Gastrocnemius medialis (tissue), 4 donors: ENCODE measurements at places on chromosomes 11 and 22.

DNA sequence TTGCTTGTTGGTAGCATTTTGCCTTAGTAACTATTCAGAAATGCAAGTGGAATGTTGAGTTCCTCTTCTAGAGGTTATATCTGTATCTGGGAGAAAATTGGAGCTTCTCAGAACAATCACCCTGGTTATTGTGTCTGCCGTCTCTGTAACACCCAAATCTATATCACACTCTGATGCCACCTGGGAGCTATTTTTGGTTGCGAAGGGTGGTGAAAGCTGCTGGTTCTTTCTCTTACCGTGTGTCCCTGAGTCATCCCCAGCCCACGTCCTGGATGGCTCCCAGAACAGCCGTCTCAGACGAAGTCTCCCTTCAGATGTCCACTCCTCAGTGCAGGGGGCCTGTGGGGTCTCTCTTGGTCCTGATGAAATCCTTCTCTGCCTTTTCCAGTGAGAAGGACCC, 83.5 kb downstream of the C22orf31 start:
- DNase-seq: peak; percentile 80

DNA sequence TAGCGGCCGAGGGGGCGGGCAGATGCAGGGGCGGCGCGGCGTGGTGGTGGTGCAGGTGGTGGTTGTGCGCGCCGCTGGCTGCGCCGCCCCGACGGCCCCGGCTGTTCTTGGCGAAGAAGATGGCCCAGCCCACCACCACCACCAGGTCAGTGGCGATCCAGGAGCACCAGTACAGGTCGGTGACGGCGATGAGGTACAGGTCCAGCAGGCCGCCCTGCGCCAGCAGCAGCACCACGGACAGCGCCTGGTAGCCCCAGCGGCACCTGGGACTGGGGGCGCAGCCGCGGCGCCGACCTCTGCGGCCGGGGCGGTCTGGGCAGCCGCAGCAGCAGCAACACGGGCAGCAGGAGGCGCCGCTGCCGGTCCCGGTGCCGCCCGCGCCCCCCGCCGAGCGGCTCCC, 879 bp downstream of the TMEM121B start:
- DNase-seq: peak; percentile 41

DNA sequence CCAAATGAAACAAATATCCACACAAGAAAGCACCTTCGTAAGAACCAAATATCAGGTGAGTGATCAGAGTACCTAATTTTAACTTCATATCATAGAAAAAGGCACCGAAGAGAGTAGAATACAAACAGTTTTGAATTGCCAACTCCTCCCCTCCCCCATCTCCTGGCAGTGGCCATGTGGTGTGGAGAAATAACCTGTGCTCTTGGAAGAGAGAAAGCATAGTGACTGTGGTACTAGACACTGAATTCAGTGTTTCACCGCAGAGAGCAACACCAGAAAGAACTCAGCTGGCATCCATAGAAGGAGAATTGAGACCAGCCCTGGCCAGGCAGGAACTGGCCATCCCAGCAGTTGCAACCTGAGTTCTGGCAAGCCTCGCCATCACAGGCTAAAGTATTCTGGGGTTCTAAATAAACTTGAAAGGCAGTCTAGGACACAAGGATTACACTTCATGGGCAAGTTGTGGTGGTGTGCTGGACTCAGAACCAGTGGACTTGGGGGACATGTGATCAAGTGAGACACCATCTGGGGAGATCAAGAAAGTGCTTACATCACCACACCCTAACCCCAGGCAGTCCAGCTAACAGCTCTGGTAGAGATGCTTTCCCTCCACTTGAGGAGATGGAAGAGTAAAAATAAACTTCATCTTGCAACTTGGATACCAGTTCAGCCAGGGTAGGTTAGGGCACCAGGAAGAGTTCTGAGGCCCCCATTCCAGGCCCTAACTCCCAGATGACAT, 1003.2 kb downstream of the NTM start:
- no peak for DNase-seq

GRCh38 chr11:78138694-78139421, 568 bp downstream of the ALG8 start:
- no peak for DNase-seq

DNA sequence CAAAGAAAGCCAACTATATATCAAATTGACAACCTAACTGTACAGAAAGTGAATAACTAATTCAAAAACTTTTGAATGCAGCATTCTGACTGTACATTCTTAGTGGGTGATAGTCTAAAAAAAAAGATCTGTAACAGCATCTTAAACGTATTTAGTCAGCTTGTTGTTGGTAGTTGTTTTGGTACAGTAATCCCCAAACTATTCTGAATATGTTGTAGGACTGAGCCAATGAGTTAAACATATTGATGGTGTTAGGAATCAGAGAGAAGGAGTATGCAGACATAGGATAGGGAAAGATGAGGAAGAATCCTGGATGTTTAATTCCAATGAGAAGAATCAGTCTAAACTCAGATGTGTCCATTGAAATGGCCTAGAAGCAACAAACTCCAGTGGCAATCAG, 41.9 kb upstream of the KIRREL3 start:
- DNase-seq: no peak

DNA sequence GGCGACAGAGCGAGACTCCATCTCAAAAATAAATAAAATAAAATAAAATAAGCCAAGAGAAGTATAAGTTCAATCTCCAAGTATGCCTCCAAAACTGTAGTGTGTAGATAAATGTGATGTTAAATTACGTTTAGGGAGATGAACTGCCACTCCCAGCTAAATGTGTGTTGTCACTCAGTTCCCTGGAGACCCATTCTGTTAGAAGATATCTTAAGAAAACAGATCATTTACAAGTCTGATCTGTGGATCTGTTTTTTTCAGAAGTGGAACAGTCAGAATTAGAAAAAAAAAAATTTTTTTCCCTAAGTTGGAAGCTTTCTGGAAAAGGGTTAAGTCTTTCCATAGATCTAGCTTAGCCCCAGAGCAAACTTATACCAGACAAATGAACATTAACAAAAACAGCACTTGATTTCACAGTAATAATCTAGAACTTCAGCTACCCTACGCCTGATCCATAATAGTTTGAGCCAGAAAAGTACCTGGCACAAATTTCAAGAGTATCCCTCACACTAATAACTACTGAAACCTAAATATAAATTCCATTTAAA, 18.2 kb downstream of the CELF1 start:
- DNase-seq: no peak

DNA sequence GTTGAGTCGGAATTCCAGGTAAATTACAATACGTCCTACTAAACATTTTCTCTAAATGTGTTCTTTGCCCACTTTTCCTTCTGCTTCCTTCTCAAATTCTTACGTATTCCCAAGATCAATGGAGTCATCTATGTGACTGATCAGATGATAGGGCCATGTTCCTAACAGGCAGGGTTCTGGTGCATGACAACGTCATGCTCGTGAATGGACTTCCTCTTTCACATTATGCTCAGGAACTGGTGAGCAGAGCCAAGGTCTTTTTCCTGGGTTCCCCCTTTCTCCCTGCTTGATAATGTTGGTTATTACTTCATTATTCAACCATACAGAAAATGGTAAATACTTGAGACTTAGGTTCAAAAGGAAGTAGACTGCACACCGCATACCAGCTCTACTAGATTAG, 789.4 kb downstream of the OPCML start:
- no peak for DNase-seq
